ENCODE measurements at places on chromosomes 16 and 17.

GRCh38 chr16:53911513-53911912 is 207.6 kb downstream of the FTO start:
- no peak for DNase-seq

DNA sequence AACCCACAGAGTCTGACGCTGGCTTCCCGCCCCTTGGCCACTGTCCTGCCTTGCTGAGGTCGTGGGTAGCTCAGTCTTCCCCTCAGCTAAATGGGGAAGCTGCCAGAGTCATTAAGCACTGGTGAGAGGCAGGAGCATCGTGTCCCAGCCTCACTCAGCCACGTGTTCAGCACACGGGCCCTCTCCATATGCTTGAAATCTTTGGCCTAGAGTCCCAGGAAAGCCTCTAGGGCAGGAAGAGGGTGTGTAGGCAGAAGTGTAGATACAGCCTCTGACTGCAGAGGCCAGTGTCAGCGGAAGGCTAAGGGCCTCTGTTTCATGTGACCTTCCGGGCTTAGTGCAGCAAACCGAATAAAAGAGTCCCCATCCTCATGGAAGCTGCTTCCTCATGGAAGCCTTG is 4.1 kb downstream of the DHODH start:
- no peak for DNase-seq

DNA sequence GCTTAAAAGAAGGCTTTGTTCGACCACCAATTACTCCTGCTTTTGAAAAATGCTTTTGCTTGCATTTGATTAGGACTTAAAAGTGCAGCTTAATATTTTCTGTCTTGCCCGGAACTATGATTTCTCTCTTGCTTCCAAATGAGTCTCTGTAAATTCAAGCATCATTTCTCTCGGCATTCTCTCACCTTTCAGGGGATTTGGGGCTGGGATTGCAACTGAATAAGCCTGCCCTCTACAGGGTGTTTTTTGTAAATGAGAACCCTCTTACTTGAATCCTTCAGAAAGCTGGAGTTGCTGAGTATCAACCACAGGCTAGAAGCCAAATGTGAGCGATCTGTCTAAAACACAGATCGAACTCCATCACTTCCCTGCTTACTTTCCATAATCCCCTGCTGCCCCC is 234.6 kb downstream of the TMEM114 start:
- DNase-seq: no peak

- no peak for DNase-seq
These were observed 870.1 kb downstream of the CDH11 start for GRCh38 chr16:64251742-64252141.

DNA sequence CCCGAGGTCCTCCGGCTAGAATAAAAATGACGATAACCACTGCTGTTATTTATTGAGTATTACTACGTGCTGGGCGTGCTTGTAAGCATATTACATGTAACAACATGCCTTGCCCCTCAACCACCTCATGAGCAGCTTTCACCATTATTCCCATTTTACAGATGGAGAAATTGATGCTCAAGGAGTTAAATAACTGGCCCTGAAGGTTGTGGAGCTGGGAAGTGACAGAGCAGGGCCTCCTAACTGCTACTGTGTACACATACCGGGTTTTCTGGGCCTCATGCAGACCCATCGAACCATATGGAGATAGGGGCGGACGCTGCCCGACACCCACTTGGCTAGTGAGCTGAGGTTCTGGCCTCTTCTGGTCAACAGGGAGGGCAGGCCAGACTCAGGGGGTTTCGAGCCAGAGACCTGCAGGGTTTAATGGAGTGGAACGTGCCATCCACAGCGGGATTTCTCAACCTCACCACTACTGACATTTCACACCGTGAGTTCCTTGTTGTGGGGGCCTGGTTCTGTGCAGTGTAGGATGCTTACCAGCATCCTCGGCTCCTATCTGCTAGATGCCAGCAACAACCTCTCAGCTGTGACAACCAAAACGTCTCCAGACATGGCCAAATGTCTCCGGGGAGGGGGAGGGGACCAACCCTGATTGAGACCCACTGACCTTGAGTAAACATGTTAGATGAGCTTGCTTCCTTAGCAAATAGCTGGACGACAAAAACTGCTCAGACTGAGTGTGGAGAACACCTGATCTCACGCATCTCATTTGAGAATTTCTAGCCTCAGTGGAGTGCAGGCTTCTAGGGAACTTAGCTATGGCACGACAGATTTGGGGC is 432.0 kb downstream of the SLC39A11 start:
- DNase-seq: no peak

- no peak for DNase-seq
These were observed 1.7 kb upstream of the CCL23 start for GRCh38 chr17:36019423-36019822.

DNA sequence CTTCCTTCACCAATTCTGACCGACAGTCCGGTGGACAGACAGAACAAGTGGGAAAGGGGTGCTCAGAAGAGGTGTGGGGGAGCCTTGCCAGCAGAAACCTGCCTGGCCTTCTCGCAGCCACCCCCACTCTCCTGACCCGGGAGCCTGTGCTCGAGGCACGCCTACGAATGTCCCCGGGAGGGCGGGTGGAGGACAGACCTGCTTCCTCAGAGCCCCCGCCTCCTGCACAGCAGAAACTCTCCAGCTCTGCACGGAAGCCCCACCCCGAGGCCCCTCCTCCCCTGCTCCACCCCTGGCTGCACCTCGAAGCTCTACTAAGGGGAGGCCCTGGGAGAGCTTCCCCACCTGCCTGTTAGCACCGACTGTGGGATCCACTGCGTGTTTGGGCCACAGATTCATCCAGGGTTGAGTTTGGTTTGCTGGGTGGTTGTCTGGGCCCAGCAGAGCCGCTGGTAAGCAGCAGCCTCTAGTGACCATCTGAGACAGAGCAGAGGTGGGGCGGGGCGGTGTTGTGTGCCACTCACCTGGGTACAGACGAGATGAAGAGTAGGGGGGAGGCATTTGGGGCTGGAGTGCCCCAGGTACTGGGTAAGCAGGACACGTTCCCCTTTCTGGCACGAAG is 6.2 kb downstream of the TAF1C start:
- no peak for DNase-seq

DNA sequence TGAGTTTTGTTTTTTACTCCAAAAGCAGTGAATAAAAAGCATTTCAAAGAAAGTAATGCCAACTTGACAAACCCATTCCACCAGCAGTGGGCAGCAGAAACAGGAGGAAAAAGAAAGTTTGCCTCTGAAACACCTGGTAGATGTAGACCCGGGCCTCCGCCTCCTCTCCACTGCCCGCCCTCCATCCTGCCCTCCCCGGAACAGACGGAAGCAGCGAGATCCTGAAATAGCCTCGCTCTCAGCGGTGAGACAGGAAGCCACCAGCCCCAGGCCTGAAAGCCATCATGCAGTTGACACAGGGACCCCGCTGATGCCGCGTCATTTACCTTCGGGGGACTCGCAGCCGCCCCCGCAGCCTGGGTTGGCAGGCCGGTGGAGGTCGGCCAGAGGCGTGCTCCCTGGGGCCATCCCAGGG is 67.8 kb downstream of the C16orf78 start:
- no peak for DNase-seq

- DNase-seq: no peak
These were observed 18.7 kb downstream of the VAT1L start for GRCh38 chr16:77807021-77807420.

GRCh38 chr17:20314834-20315233 is 152.5 kb downstream of the LGALS9B start:
- DNase-seq: no peak

- no peak for DNase-seq
These were observed 857 bp downstream of the TMC8 start for GRCh38 chr17:78131172-78132083.

GRCh38 chr17:40559954-40560591 is 5.2 kb downstream of the CCR7 start:
- DNase-seq: peak; percentile 79

GRCh38 chr17:41519501-41520224 is 973 bp upstream of the KRT15 start:
- no peak for DNase-seq

DNA sequence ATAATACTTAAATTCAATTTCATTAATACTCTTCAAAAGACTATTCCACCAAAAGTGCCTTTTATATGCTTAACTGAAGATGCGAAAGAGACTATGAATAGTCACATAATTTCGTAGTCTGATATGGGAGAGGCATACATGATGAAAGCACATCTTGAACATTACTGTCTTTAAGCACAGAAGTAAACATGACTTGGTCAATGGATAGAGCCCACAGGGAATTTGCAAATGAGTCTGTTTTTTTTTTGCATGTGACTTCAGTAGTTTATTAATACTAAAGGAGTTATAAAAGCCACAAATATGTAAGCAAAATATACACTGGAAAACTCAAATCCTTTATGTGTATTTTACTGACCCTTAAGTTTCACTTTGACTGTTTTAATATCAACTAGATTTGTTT is 15.9 kb downstream of the ADPRM start:
- no peak for DNase-seq

GRCh38 chr17:77528516-77529327 is 388.0 kb downstream of the SEC14L1 start:
- no peak for DNase-seq

- no peak for DNase-seq
These were observed 490.5 kb upstream of the CDH5 start for GRCh38 chr16:65876056-65876408.

DNA sequence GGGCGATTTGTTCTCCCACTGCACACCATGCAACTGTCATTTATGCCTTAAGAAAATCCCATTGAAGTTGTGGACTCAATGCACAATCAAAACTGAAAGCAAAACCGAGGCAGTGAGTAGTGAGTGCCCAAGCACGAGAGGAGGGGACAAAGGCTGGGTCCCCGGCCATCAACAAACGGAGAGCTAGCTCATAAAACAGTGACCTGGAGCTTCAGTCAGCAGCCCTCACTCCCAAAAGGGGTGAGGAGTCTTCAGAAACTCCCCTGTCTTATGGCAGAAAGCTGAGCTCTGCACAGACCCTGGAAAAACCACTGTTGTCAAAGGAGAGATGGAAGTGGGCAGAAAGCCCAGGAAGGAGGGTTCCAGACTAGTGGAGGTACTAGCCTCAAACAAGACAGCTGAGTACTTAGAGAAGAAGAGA is 96.9 kb downstream of the ADCY9 start:
- DNase-seq: no peak

DNA sequence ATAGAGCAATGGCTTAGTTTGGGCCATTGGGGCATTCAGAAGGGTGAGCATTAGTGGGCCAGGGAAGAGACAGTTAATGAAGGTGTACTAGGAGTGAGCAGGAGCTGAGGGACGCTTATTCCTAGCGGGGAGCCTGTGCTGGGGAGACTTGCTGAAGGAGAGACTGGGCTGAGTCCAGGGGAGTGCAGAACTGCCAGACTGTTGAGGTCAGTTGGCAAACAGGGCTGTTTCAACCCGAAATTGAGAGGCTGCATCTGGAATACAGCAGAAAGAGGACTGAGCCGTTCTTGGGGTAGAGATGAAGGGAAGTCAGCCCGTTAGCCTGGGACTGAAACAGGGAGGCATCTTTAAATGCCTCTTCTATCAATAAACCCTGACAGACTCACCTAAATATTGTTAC is 33.2 kb downstream of the MAP2K6 start:
- DNase-seq: no peak

DNA sequence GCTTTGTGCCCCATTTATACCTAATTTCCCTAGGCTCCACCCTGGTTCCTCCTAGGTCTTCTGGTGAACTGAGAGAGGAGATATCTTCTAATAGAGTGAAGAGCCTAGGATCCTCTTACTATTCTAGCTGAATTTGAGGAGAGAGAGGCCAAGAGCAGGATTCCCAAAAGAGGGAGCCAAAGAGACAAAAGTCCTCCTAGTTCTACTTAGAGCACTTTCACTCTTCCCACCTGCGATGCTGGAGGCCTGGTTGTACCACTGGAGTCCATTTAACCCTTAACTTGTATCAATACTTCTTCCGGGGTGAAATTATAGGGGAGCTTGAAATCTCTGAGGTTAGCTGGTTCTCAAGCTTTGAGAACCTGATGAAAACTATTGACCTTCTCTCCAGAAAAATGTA is 3.4 kb upstream of the SSH2 start:
- no peak for DNase-seq

- DNase-seq: peak; percentile 74
These were observed 8.3 kb downstream of the MNT start for GRCh38 chr17:2392252-2393173.

DNA sequence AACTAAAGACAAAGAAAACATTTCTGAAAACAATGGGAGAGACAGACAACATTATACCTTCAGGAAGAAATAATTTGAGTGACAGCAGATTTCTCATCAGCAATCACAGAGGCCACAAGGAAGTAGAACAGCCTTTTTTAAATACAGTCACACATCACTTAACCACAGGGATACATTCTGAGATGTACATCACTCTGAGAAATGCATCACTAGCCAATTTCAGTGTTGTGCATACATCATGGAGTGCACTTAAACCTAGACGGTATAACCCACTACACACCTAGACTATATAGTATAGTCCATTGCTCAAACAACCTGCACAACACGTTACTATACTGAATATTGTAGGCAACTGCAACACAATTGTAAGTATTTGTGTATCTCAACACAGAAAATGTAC is 24.9 kb upstream of the ALOX12 start:
- no peak for DNase-seq

- DNase-seq: no peak
These were observed 509 bp upstream of the JUP start for GRCh38 chr17:41787021-41787418.

DNA sequence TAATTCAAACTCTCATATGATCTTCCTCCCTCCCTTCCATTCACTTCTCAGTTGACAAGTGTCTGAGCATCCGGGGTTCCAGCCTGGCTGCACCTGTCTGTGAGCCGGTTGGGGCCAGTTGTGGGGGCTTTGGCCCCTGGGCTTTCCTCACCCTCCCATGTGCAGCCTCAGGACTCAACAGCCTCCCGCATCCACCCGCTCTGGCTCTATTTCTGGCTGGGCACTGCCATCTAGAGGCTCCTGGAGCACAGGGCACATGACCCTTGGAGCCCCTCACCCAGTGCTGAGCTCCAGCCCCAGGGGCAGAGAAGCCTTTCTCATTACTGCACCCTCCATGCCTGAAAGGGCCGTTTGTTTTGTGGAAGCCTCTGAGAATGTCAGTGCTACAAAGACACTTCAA is 43.3 kb downstream of the HAPSTR1 start:
- DNase-seq: no peak

GRCh38 chr16:88739139-88739976 is 33.1 kb downstream of the CTU2 start:
- DNase-seq: no peak

GRCh38 chr16:57358527-57359095 is at the start of gene CCL22:
Gene CCL22, plus strand, starts transcription at chr16:57358783. Its CDS starts 34 bp downstream, at chr16:57358817.
- DNase-seq: no peak

DNA sequence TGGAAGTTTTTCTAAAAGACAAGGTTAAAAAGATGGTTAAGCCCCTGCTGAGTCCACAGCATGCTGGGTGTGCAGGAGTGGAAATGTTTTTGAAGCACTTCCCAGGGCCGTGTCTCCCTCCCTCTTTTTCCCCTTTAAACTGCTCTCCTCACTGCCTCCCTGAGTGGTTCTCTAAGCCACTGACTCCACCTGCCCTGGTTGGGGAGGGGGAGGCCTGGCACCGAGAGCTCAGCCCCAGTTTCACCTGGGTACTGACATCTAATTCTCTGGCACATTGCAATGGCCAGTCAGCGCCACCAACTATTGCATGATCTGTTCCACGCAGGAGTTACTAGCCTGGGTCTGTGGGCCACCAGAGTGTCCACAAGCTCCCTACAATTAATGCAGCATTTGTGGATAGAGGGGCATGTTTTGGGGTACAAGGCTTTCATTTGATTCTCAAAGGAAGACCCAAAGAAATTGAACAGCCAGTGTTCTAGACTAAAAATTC is 22.7 kb downstream of the MPP3 start:
- no peak for DNase-seq

GRCh38 chr16:54437921-54438320 is 151.3 kb upstream of the IRX3 start:
- no peak for DNase-seq

Measured in non-pigmented ciliary epithelial cell (primary cell).